Esophagus squamous epithelium (tissue), 5 donors: ENCODE measurements at places on chromosomes 7 and 10.

DNA sequence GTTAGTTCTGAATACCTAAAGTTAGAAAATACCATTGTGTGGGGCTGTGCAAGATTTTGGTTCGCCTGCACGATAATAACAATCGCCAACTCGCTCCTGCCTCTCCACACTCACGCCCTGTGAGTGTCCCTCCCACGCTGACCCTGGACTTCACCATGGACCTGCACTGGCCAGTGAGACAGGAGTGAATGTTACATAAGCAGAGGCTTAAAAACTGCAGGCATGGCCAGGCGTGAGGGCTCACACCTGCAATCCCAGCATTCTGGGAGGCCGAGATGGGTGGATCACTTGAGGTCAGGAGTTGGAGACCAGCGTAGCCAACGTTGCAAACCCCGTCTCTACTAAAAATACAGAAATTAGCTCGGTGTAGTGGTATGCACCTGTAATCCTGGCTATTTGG lies 68.4 kb downstream of the TCERG1L start:
- DNase-seq: no peak

- no peak for DNase-seq
These were observed 4.0 kb downstream of the GNGT1 start for GRCh38 chr7:93910076-93910994.

- no peak for DNase-seq
These were observed 48.8 kb upstream of the EXOC6 start for GRCh38 chr10:92799568-92799967.

GRCh38 chr10:47260505-47261111 lies 39.4 kb upstream of the GDF10 start:
- no peak for DNase-seq

- DNase-seq: no peak
These were observed 48.3 kb upstream of the TMEM236 start for GRCh38 chr10:17703706-17704105.

DNA sequence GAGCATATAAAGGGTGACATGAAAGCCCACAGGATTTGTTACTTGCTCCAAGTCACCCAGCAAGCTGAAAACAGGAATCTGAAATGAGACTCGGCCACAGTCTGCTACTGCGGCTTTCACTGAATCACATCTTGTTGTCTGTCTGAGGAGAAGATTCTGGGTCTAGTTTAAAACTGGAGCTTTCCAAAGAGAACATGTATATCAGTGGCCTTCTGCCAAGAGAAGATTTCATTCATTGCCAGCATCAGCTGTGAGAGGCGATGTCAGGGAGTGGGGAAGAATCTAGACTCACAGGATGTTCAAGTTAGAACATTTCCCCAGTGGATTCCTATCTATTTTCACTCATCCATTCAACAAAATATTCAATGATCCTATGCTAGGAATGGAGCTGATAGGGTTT lies 122.8 kb downstream of the GALNT17 start:
- no peak for DNase-seq

DNA sequence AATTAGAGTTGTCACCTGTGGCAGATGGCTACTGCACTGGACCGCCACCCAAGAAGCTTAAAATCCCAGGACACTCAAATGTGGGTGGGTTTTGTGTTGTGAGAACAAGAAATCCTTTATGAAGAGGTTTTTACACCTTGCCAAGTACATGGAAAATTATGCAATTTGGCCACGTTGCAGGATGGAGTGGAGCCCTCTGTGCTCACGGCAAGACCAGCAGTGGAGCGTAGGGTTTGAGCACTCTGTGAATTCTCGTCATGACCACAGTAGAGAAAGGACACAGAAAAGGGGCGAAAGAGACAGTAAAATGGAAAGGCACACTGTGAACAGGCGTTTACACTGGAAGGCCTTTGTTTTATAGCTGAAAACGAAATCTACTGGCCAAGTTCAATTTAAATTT lies 222.6 kb downstream of the ADARB2 start:
- DNase-seq: no peak

DNA sequence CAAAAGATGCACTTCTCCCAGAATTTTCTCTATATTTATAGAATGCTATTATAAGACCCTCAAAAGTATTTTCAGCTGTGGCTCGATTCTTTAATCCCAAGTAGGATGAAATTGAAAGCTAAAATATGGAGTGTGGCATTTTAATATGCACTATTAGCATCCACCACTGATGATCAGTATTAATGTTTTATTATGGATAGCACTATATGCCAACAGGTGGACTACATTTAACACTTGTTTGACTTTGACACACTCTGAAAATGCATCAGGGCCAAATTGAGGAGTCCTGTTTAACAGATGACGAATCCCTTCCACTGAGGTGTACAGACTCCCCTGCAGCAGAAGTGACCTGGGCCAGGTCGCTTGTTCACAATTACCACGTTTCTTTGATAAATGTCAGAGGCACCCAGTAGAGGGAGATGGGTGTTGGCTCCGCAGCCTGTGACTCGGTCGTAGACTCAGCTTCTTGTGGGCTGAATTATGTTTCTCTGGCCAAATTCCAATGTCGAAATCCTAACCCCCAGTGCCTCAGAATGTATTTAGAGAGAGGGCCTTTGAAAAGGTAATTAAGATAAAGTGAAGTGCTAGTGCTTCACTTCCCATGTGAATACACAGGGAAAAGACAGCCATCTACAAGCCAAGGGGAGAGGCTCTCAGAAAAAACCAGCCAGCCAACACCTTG lies 48.1 kb downstream of the WIPF3 start:
- no peak for DNase-seq

- no peak for DNase-seq
These were observed 29.5 kb downstream of the MDH2 start for GRCh38 chr7:76077435-76077834.

DNA sequence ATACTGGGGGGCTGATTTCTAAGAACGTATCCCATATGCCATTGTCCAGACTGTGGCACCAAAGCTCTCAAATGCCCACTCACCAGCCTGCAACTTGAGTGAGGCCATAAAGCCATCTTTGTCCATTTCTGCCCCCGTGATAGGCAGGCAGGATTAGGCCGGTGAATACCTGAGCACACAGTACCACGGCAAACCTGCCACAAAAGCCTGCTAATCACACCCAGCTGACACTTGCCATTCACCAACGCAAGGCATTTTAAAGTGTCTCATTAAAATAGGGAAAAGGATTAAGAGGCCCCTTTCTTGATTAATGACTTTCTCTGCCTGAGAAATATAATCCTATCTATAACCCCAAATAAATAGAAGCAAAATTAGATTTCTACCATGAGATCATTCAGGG lies 111.4 kb upstream of the NANOS1 start:
- DNase-seq: no peak

DNA sequence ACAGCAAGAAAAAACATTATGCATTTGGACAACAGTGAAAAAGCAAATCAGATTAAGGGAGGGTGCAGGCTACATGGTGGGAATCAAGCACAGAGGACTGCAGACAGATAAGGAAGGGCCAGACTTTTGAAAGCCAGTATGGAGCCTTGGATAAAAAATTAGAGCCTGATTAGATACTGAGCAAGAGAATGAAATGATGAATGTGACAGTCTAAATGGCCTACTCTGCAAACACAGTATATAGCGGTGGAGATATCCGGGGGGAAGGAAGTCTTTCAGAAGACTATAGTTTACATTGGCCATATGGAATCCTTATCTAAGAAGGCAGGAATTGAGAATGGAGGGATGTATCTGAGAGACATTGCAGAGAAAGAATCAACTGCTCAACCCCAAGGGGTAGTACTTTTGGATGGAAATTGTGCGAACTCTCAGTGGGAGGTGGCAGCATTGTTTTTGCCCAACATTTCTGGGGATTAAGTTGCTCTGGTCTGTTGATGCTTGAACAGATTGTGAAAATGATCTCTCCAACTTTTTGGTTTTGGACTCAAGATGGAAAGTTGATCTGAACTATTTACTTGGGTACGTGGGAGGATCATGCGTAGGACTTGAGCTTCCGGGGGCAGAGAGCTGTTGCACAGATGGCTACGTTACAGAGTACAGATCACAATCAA lies 39.4 kb upstream of the CHCHD3 start:
- no peak for DNase-seq

- DNase-seq: no peak
These were observed 201.9 kb upstream of the AGK start for GRCh38 chr7:141349338-141349737.
